ENCODE measurements at places on chromosomes 1 and 21.

DNA sequence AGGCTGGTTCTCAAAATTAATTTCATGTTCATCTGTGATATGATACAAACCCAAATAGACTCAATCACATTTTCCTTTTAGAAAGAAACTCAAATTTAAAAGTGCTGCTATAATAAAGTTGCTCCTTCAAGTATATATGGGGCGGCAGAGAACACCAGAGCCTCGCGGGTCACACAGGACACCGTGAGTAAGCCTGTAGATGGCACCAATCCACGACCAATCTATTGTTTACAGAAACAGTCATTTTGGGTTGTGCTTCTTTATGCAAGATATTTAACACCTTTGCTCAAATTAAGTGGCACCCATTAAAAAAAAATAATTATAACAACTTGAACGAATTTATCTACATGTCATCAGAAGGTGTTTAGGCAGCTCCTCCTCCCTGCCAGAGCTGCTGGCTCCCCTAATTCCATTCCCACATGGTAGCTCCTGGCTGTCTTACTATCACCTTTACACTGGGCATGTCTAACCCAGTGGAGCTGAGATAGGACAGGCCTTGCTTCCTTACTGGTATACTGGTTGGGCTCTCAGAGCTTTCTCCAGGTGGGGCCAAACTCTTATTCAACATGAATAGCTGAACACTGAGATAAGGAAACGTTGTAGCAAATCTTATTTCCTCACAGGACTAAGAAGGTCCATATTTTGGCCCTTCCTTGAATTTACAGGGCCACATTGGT is 287.0 kb downstream of the SDCCAG8 start:
- no peak for DNase-seq

GRCh38 chr21:40905251-40905650 is 58.3 kb upstream of the DSCAM start:
- no peak for DNase-seq

DNA sequence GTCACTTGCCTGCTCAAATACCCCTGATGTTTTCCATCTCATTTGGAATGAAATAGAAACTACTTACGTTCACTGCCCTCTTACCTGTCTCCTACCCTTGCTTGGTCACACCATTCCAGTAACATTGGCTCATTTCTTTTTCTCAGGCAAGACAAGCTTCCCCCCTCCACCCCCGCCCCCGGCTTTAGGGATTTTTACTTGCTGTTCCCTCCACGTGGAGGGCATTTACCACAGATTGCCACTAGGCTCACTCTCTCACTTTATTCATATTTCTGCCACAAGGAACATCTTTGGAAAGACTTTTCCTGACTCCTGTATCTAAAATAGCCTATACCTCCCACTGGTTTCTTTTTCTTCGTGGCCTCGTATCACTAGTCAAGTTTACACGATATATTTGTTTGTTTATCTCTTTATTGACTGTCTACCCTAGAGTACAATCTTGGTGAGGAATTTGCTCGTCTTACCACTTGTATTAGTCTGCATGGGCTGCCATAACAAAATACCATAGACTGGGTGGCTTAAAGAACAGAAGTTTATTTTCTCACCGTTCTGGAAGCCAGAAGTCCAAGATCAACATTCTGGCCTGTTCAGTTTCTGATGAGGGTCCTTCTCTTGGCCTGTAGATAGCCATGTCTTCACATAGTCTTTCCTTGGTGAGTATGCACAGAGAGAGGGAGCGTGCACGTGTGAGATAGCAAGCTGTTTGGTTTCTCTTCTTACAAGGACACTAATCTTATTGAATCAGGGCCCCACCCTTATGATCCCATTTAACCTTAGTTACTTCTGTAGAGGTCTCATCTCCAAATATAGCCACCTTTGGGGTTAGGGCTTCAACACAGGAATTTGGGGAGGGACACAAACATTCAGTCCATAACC is 126.2 kb downstream of the NRDC start:
- no peak for DNase-seq

GRCh38 chr1:95003433-95003738 is 69.4 kb downstream of the ALG14 start:
- no peak for DNase-seq

DNA sequence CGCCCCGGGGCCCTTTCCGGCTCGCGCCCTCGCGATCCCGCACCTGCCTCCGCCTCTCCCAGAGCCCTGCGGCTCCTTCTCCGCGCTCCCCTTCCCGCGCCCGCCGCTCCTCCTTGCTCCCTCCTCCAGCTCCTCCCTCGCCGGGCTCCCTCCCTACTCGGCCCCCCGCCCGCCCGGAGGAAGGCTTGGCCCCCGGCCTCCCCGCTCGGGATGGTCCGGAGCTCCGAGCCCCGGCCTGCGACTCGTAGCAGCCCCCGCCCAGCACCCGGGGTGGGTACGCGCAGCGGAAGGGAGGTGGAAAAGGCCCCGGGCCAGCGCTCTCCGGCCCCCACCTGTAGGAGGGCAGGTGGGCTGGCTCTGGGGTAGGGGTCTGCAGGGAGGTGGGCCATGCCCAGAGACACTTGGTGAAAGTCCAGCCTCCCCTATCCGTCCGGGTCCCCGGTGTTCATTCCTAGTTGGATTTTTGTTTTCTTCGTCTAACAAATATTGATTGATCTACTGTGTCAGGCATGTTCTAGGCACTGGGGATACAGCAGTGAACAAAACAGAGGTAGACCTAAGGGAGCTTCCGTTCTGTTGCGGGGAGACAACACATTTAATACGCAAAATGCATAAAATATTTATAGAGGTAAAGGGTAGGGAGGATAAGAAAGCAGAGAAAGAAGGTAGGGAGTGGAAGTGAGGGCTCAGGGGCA is at the start of gene HTR1D:
HTR1D (minus strand) TSS at position 82 of the 695 bp plus-strand sequence. CDS start 23,283 bp downstream, outside the sequence.
- no peak for DNase-seq

- DNase-seq = peak; percentile 37
Observed at GRCh38 chr1:27152004-27152828, 2.7 kb downstream of the SLC9A1 start.

DNA sequence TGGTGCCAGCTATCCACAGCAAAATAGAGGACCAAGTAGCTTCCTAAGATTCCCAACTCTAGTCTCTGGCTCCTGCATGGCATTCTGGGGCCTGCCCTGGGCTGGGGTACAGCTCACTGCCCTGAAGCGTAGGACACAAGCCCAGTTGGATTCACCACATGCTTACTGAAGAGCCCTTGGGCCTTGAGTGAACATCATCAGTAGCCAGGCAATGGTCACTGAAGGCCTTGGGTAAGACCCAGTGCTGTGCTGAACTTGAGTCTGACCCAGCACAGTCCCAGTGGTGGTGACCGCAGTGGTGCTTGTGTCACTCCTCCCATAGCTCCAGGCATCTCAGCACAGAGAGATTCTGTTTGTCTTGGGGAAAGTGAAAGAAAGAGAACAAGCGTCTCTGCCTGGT is 7.7 kb upstream of the LCE3A start:
- no peak for DNase-seq

DNA sequence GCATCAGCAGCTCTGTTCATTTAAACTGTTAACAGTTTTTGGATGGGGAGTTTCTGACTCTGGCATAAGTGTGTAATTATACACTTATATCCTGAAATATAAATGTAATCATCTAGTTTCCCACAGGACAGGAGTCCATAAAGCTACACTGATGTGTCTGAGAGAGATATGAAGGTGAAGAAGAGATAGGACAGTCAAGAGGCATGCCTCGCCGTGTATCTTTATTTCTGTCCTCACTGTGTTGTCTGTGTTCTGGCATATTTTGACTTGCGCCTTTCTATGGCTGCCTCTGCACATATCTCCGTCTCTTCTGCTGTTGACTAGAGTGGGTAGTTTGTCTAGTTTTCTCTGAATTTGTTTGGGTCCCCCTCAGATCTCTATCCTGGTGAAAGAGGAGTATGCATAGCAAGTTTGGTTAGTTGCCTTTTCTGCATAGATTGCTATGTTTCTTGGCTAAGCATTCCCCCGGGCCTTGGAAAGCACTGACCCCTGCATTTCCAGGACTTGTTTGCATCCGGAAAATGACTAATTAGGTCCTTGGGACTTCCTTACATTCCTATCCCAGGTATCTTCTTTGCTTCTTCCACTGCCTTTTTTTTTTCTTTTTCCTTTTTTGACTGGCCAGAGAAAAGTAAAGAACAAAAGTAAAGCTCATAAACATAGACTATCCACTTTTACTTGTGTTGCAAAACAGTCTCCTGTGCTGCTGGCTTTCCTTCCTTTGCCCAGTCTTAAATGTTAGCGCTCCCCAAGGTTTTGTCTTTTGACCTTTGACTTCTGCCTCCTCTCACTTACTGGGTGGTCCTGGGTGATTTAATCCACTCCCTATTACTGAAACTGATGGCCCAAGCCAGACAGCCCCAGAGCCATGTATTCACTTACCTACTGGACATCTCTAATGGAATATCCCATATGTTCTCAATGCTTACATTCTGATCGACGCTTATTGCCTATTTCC is 27.6 kb upstream of the CNN3 start:
- no peak for DNase-seq

GRCh38 chr1:11787251-11787803 is 18.4 kb downstream of the MTHFR start:
- no peak for DNase-seq

DNA sequence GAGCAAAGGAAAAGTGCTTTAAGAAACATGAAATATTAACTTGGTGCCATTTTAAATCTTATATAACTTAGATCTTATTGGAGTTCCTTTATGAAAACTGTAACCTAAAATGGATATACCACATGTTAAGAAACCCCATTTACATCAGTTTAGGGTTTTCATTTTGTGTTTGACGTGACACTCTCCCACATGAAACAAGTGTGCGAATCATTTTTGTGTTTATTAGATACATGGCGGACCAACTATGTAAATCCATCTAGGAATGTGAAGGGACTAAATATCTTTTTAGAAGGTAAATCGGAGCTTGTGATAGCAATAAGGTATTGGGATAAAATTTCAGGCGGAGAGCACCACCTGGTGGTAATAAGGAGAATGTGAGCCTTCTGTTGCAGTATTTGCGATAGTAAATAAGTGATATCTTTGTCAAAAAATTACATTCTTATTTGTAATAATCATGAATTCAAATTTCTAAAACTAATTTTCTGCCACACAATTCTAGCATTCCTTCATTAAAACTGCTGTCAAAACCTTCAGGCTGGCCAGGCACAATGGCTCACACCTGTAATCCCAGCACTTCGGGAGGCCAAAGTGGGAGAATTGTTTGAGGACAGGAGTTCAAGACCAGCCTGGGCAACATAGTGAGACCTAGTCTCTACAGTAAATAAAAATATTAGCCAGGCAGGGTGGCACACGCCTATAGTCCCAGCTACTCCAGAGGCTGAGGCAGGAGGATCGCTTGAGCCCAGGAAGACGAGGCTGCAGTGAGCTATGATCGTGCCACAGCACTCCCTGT is 31.3 kb downstream of the SMAP2 start:
- DNase-seq = peak; percentile 74

DNA sequence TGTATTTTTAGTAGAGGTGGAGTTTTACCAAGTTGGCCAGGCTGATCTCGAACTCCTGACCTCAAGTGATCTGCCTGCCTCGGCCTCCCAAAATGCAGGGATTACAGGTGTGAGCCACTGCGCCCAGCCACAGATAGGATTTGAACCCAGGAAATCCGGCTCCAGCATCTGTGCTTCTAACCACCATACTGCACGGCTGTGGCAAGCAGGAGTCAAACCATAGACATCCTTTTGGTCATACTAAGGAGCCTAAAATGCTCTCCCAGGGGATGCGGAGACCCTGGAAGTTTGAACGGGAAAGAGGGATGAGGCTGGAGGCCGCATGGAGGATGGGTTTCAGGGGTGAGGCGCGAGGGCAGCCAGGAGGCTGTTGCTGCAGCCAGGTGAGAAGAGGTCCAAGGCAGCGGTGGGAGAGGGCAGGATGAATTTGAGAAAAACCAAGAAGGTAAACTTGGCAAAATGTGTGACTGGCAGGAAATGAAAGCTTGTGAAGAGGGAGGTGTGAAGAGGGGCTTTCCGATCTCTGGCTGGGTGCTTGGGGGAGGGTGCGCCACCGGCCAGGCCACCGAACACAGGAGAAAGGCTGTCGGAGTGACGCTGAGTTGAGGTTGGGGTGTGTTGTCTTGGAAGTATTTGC is 24.0 kb upstream of the CDK18 start:
- DNase-seq = no peak

DNA sequence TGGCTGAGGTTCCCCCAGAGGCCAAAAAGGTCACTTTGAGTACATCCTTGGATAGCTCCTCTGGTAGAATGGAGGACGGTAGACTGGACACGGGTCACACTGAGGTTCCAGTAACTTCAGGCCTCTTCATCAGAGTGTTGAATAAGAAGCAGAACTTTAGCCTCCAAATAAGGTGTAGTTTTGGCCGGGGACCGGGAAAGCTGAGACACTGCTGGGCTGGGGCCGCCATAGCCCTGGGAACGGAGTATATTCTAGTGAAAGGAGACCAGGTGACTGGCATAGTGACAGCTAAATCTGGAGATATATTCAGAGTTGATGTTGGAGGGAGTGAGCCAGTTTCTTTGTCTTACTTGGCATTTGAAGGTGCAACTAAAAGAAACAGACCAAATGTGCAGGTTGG is 84.1 kb downstream of the EVA1C start:
- no peak for DNase-seq

DNA sequence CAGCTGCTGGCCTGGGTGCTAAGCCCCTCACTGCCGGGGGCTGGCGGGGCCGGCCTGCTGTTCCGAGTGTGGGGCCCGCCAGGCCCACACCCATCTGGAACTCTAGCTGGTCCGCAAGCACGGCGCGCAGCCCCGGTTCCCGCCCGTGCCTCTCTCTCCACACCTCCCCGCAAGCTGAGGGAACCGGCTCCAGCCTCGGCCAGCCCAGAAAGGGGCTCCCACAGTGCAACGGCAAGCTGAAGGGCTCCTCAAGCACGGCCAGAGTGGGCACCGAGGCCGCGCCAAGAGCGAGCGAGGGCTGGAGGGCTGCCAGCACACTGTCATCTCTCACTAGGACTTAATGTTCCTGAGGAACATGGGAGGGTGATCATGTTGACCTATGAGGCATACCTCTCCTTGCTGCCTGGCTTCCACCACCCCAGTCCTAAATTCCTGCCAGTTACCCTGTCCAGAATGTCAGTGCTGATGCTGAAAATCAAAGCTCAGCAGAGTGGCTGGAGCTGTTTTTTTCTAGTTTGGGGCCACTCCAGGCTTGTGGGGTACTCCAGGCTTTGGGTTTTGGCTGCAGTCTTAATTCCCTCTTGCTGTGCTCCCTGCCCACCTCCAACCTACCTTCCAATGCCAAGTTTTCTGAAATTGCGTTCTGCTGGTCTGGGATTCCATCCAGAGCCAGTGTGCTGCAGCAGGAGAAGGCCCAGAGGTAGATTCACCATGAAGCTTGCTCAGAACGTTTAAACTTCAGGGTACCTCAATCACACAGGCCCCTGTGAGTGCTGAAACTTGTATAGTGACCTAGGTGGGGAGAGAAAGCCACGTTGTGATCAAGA is 44.2 kb upstream of the LPGAT1 start:
- DNase-seq = no peak

DNA sequence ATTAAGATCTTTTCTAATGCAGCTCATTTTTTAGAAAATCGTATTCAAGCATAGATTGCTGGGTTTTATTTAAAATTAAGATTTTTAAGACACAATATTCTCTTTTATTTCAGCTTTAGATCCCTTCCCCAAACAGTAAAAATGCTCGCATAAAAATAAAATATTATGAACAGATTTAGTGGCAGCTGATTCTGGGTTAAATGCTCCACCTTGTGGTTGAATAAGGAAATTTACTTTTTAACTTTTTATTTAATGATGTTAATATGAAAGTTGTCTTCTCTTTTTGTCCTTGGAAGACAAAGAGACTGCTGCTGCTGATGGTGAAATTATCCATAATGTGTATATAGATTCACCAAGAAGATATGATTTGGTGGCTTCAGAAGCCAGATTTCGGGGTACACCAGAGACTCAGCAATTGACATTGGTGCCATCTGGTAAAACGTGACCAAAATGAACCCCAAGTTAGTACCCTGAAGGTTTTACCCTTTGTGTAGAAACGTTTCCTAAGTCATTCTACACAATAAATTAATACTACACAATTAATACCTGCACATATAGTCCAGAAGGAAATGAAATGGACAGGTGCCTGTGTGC is 128.0 kb downstream of the ADAMTS1 start:
- peak; percentile 38 for DNase-seq
